ENCODE measurements at places on chromosomes 11 and 22.

GRCh38 chr11:12692229-12693075 is 18.2 kb downstream of the TEAD1 start:
- no peak for DNase-seq

GRCh38 chr22:20952544-20953341 is 14.3 kb upstream of the AIFM3 start:
- DNase-seq = no peak

DNA sequence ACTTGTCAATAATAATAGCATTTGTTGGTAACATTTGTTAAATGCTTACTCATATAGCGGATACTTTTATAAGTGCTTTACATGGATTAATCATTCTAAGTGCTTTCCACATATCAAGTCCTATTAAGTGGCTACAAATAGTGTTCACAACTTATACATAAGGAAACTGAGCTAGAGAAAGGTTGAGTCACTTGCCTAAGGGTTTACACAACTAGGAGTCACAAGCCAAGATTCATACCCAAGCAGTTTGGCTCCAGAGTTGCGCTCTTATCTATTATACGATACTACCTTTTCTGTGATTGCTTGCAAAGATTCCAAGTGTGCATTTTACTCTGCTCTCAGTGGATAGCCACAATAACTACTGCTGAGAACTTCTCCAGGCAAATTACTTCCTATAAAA is 215.9 kb upstream of the CCDC90B start:
- DNase-seq = no peak

GRCh38 chr11:8775332-8775731 is 92.7 kb downstream of the RPL27A start:
- DNase-seq = no peak

DNA sequence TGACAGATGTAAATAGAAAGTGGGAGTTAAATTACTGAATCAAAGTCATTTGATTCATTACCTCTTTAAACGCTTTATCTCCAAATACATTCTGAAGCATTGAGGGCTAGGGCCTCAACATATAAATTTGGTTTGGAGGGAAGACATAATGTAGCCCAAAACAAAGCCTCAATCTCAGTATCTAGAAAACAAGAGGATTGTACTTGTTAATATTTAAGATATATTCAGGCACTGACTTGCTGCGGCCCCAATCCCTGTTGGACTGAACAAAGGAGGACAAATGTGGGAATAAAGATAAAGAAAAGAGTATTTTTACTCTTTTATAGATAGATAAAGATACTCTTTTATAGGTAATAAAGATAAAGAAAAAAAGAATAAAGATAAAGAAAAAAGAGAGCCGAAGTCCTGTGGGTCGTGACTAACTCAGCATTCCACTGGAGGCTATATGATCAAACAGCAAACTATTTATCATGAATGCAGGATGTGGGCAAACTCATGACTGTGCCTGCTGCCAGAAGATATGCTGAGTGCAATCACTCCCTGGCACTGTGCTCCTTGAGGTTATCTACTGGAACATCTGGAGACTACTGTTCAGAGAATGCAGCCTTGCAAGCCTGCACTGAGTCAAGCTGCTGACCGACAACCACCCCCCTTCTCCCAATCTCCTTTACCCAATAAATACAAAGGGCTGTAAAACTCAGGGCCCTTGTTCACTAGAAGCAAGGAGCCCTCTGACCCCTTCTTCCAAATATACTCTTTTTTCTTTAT is 6.9 kb downstream of the OR10V1 start:
- no peak for DNase-seq

DNA sequence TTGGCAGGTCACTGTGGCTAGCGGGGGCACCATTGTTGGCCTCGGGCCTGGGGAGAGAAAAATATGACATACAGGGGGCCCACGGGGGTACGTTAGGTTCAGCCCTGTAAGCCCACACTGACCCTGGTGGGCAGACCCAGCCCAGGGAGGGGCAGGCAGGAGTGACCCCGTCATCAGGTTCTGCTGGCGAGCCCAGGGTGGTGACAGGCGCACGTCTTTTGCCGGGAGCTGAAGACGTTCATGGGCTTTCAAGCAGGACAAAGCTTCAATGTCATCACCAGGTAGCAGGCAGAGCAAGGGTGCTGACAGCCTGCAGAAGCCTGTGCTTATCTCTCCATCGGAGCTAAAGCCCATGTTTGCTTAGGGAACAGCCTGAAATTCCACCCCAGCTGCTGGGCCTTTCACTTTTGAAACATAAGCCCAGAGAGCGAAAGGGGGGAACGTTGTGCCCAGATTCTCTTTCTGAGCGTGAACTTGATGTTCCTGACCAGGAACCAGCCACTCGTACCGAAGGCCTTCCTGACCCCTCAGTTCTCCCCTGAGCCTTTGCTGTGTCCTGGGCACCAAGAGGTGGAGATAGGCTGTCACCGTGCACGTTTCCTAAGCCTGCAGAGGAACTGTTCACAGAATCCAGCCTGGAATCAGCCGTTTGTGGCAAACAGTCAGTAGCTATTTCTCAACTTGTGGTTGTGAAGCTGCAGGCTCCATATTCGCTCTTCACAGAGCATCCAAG is 74.0 kb upstream of the ATXN10 start:
- no peak for DNase-seq

- no peak for DNase-seq
Measured at GRCh38 chr11:128738942-128739341, 45.1 kb downstream of the FLI1 start.

GRCh38 chr11:45935349-45936064 is 13.1 kb downstream of the LARGE2 start:
- DNase-seq = no peak
